ENCODE measurements at places on chromosomes 3 and 15.

DNA sequence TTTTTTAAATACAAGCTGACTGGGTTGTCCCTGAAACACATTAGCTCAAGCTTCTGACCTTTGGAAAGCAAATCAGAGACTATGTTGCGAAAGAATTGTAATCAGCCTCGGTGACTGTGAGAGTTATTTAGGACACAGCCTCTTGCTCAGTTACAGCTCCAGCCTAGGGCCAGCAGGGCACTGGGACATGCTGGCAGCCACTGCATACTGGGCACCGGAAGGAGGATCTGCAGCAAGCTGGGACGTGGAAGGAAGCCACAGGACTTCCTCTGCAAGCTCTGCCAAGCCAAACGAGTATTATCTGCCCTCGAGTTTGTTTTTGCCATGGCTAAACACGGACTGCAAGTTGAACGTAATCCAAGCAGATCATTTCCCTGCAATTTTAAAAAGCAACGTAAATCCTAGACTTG, 24.4 kb upstream of the COPG1 start:
- DNase-seq = no peak

DNA sequence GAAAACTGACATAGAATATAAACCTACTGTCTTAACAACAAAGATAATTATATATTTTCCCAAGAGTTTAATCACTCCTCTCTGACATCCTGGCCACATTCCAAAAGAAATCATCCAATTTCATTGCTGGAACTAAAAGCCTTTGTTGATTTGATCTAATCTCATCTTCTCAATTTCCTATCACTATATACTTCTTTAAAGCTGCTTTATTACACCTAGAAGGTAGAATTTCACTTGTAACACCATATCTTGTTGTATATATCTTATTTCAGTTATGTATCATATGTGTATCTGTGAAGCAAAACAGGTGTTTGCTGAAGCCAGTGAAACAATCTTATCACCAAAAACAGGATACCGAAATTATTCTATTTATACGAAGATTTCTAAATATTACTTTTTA, 740.2 kb downstream of the ROBO1 start:
- DNase-seq = no peak

GRCh38 chr3:164791263-164791662, 287.0 kb downstream of the SI start:
- DNase-seq = no peak

GRCh38 chr3:51637941-51638471, 33.0 kb upstream of the TEX264 start:
- no peak for DNase-seq

DNA sequence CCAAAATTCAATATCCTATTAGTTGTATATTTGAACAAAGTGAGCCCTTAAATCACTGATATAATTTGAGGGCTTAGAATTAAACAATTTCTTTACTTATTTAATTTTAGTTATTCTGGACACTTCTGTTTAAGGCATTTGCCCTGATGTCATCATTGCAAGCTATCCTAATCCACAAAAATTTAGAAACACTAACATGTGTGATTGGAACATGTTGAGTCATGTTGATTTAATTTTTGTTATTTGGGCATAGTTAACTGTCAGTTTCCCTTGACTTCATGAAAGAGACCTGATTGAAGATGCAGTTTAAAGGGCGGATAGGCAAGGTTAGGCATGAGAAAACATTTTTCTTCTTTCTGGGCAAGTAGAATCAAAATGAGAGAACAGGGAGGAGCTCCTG, 682.6 kb downstream of the ROBO1 start:
- DNase-seq = no peak

Data from NCI-H1930 (cell line).